Body of pancreas (tissue), 4 donors: ENCODE measurements at places on chromosomes 5 and 9.

- no peak for DNase-seq
Observed at GRCh38 chr5:107889387-107889786, 218.7 kb upstream of the EFNA5 start.

DNA sequence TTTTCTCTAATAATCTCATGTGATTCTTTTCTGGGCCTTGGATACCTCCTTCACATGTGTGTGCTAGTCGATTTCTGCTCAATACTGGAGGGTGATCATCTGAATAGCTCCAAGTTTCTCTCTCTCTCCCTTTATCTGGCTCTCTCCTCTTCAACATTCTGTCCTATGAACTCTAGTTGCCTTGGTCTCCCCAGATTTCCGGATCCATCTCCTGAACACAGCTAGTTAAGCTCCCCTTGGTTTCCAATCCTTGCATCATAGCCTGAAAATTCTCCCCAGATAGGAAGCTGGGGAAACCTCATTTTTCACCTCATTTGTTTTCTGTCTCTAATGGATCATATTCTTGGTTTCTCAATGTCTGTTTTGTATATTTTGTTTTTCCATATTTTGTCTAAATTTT lies 832.3 kb downstream of the MTRR start:
- no peak for DNase-seq

- DNase-seq = peak; percentile 0
Observed at GRCh38 chr5:138661991-138662434, 86.8 kb upstream of the HSPA9 start.

DNA sequence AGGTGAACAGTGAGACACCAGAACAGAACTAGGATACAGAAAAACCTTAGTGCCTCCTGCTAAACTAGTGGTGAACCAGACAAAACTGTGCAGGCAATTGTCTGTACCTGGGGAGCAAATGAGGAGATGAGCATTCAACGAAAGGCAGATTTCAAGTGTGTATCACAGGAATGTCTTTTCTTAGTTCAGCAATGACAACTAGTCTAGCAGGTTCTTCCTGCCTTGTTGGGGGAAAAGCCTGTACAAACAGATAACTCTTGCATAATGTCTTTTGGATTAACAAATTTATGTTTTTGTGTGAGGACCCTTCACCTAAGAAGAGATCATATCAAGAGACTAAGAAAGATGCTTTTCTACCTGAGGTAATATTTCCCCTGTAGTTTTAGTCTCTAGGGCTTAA lies 21.8 kb upstream of the DENND4C start:
- no peak for DNase-seq

- no peak for DNase-seq
Observed at GRCh38 chr9:131469951-131470350, 32.8 kb upstream of the POMT1 start.
